ENCODE measurements at places on chromosomes 5 and 9.

DNA sequence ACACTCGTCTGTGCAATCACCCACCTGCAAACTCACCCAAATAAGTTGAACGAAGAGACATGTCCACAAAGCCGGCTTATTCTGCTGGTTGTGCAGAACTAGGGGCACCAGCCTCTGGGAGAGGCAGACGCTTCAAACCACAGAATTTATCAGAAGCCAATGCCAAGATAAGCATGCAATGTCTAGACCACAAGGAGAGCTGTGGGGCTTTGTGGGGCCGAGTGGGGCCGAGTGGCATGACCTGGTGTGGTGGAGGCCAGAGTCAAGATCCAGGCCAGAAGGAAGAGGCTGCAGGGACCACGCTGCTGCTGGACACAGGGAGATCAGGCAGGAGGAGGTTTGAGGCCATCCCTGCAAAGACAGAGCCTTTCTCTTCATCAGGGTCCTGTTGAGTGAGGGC lies 259.0 kb downstream of the IRX2 start:
- no peak for DNase-seq

GRCh38 chr5:73668017-73668416 lies 42.0 kb downstream of the ARHGEF28 start:
- no peak for DNase-seq

GRCh38 chr5:79030663-79031484 lies 38.6 kb downstream of the DMGDH start:
- DNase-seq = no peak

- DNase-seq = no peak
Observed at GRCh38 chr9:5326187-5326586, 13.5 kb downstream of the RLN1 start.

GRCh38 chr9:133762488-133763271 lies 24.5 kb upstream of the SARDH start:
- DNase-seq = no peak

DNA sequence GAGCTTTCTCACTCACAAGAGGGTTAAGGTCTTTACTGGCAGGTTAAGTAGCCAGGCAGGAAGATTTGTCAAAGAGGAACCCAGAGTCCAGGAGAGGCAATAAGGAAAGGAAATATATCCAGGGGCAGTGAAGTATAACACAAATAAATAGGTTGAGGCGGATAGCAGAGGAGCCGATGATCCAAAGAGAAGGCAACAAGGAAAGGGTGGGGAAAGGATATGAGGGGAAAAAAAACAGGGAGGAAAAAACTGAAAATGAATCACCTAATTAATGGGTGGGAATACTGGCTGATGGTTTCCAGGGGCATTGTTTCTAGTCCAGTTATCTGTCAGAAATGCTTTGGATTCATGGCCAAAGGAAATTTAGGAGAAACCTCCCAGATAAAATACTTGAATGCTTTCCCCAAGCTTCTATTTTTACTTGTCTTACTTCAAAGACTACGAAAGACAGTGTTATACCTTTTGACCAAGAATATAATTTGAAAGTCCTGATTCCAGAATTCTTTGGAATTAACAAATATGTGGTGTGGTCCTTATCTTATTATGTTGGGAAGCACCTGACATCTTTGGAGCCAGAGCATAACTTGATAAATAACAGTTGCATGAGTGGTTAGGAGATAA lies 146.5 kb downstream of the AOPEP start:
- no peak for DNase-seq

- DNase-seq = no peak
Observed at GRCh38 chr5:10352430-10353240, 860 bp upstream of the MARCHF6 start.
